ENCODE measurements at places on chromosomes 13 and 19.

DNA sequence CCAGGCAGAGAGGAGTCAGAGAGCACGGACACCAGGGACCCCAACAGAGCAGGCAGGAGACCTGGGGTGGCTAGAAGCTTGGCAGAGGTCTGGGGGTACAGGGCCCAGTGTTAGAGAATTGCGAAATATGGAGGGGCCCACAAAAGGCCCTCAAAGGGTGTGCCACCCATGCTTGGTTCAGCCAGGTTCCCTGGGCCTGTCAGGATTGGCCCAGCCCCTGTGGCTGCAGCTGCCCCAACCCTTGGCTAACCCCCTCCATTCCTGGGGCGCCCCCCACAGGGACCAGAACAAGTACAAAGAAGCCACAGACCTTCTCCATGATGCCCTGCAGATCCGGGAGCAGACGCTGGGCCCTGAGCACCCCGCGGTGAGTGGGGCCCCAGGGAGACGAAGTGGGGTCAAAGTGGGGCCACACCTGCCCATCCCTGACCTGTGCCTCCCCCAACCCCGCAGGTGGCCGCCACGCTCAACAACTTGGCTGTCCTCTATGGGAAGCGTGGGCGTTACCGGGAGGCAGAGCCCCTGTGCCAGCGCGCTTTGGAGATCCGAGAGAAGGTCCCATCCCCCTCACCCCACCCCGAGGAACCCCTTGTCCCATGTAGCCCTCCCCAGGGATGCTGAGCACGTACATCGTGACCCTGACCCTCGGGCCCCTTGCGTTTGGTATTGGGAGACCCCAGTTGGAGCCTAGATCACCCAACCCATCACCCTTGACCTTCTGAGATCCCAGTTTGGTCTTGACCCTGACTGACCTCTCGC lies 8.0 kb downstream of the KLC3 start:
- no peak for DNase-seq

DNA sequence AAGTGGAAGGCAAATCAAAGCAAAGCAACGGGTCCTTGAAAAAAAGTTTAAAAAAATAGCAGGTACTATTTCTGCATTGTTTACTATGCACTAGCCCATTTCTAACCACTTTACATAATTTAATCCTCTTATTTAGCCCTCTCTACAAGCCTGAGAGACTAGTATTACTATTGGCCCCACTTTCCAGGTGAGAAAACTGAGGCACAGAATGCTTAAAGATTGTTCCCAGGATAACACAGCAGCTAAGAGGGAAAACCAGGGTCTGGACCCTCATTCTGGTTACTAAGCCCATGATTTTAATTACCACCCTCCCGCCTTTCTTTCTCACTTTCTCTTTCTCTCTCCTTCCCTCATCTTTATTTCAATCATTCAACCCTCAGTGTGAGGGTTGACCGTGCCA lies 5.7 kb downstream of the ZSWIM9 start:
- DNase-seq = no peak

GRCh38 chr13:27794921-27795717 lies 2.8 kb downstream of the GSX1 start:
- no peak for DNase-seq

GRCh38 chr13:22227895-22228294 lies 557.0 kb downstream of the FGF9 start:
- DNase-seq = no peak

GRCh38 chr19:3270902-3271301 lies 46.4 kb downstream of the CELF5 start:
- no peak for DNase-seq

DNA sequence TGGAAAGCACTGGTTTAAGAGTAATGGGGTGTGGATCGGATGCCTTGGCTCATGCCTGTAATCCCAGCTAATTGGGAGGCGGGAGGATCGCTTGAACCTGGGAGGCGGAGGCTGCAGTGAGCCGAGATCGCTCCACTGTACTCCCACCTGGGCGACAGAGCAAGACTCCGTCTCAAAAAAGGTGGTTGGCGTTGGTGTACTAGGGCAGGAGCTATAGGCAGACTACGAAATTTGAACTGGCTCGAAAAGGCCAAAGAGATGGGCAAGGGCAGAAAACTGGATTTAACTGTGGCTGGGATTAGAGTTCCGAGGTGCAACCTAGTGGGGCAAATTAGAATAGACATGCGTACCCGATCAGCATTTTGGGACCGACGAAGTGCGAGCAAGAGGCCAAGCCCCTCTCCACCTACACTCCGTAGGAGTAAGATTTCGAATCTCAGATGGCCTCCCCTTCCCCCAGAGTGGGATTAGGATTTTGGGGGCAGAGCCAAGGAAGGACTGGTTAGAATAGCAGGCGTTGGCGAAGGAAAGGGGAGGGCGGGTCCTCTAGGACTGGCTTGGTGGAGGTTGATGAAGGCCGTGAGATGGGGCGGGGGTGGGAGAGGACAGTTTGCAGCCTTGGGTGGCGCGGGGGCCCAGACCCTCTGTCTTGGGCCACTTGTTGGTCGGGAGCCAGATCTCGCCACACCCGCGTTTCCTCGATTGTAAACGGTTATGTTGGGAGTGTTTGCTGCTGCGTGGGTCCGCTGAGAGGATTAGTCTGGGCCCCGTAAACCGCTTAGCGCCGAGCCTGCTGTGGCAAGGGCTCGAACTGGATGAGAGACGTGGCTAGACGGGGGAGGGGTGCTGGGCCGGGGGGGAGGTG lies 2.0 kb upstream of the INAFM1 start:
- no peak for DNase-seq

GRCh38 chr19:34128558-34129250 lies 43.6 kb upstream of the LSM14A start:
- no peak for DNase-seq

DNA sequence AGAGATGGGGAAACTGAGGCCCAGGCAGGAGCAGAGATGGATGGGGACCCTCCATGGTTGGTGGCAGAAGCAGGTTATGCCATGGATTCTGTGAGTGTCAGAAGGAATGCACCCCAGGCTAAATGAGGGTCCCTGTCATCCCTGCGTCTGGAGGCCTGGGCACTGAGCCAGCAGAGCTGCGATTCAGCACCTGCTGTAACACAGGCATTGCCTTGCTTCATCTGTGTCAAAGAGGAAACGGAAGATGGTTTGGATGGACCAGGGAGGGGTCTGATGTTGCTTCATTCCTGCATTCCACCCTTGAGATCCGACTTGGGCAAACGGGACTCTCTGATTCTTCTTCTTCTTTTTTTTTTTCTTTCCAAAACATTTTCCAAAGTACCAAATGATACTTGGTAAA lies 1.2 kb downstream of the C5AR1 start:
- DNase-seq = no peak

DNA sequence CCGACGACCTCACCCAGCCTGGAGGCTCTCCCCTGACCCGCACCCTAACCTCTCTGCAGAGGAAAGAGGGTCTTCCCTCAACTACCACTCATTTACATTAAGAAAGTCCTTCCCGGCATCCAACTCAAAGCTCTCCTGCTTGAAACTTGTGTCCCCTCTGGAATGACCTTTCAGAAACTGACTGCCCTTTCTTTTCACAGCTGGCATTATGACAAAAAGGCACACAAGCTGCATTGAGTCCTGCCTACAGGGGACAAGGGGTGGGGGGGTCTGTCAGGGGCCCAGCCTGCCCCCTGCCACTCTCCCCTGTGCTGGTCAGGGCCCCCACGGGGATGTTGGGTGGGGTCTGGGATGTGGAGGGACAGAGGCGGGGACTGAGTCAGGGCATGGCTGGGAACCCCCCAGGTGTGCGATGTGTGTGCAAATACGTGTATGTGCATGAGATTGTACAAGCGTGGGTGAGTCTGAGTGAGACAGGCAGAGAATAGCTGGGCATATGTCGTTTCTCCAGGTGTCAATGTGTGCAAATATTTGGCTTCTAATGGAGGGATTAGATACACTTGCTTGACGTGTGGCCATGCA lies 2.0 kb downstream of the COL5A3 start:
- DNase-seq = no peak

DNA sequence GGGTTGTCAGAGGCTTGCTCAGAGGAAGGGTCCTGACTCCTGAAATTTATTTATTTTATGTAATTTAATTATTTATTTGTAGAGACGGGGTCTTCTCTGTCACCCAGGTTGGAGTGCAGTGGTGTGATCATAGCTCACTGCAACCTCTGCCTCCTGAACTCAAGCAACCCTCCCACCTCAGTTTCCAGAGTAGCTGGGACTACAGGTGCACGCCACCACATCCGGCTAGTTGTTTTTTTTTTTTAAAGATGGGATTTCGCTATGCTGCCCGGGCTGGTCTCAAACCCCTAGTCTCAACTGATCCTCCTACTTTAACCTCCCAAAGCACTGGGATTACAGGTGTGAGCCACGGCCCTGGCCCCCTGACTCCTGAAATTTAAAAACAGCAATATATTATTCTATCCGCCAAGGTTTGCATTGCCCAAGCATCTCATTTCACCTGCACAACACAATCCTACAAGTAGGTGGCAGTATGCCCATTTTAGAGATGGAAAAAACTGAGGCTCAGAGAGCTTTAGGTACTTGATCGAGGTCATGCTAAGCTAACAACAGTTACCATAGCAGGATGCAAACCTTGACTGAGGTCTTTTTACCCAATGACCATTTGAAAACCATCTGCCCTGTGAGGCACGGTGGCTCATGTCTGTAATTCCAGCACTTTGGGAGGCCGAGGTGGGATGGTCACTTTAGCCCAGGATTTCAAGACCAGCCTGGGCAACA lies 18.1 kb downstream of the ARHGEF18 start:
- peak; percentile 15 for DNase-seq

DNA sequence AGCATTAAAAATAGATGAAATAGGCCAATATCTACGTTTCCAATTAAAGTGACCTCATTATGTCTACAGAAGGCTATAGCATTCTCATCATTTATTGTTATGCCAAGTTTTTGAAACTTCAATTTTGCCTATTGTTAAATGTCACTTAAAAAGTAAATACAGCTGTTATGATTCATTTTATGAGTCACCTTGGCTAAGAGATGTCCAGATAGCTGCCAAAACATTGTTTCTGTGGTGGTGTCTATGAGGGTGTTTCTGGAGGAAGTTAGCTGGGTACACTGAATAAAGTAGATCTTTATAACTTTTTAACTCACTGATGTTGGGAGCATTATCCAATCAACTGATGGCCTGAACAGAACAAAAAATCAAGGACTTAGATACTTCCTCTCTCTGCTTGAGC lies 1209.7 kb upstream of the PCDH9 start:
- peak; percentile 17 for DNase-seq

- DNase-seq = no peak
These were observed 270.0 kb downstream of the NALCN start for GRCh38 chr13:101146101-101146898.

DNA sequence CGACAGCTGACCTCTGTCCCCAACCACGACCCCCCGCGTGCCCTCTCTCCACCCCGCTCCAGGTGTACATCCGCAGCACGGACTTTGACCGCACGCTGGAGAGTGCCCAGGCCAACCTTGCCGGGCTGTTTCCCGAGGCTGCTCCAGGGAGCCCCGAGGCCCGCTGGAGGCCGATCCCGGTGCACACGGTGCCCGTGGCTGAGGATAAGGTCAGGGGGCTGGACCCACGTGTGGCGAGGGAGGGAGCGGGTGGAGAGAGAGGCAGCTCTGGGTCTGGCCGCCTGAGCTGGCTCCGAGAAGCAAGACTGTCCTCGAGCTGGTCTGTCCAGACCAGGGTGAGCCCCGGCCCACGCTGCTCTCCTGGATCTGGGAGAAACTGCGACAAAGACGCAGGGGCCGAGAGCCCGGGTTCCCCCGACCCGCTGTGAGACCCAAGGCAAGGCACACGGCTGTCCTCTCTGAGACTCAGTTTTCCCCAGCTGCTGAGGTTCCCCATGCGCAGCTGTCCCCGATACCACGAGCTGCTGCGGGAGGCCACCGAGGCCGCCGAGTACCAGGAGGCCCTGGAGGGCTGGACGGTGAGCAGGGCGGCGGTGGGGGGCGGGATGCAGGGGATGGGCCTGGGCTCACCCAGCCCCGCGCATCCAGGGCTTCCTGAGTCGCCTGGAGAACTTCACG lies 1.5 kb downstream of the ACP4 start:
- no peak for DNase-seq
